Thoracic aorta (tissue), 2 donors: ENCODE measurements at places on chromosomes 6 and 20. TPM values are rescaled to one million over a fixed set of nuclear protein-coding genes. Genes with fewer than 3 reads are reported as not detected.

The LCA5 gene
- 4.6 TPM for total RNA-seq

The NKAPL gene
- total RNA-seq = 1.1 TPM

The PLA2G7 gene
- total RNA-seq = 0.27 TPM

The GHRH gene
- not detected for total RNA-seq

The TAGAP gene
- 3.2 TPM for total RNA-seq

The RHAG gene
- total RNA-seq = not detected

The FAM162B gene
- total RNA-seq = not detected

The DDX43 gene
- total RNA-seq = 12.2 TPM

The IL17A gene
- total RNA-seq = not detected

The SMIM8 gene
- 4.3 TPM for total RNA-seq

The PDYN gene
- total RNA-seq = not detected

The PNPLA1 gene
- total RNA-seq = not detected

The APOM gene
- total RNA-seq = not detected

- no peak for DNase-seq
- no peaks in the 10 kb centered on the region for H3K4me1 ChIP-seq
- H3K4me3 ChIP-seq = no peak overlapping the region
- H3K27me3 ChIP-seq = no peaks in the 10 kb centered on the region
Measured at GRCh38 chr6:47924001-47924400, 142.2 kb downstream of the OPN5 start.

DNA sequence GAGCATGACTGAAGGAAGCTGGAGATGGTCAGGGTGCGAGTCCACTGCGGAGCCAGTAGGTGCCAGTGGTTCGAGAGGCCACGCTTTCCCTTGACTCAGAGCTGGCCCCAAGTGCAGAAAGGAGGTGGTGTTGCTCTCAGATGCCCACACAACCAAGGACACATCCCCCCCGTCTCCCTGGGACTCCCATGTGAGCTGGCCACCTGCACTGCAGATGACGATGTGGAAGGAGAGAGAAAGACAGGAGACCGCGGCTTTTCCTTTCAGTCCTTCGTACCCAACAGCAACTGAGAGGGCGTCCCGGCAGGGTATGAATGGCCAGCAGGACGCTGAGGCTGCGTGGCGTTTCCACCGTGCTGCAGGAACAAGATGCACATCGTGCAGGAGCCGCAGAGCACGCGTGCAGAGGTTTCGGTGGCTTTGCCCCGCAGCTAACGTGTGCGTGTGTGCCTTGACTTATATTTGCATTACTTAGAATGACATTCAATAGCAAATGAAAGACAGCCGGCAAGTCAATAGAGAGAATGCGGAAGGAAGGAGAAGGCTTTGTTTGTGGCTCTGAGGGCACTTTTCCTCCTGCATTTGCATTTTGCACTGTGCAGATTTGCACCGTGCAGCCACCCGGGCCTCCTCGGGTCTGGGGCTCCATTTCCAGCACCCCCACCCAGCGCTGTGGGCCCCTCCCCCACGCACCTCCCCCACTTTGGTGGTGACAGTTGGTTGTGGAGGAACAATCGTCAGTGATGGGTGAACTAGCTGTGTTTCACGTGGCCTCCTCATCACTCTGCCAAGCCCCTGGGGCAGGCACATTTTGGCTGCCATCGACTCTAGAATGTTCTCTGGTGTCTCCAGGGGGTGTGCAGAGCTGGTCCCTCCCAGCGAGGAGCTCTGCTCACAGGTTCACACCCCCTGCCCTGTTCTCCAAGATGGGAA is 26.4 kb upstream of the BHLHE23 start:
- H3K36me3 ChIP-seq = no peaks in the 10 kb centered on the region
- no peaks in the 10 kb centered on the region for H3K27me3 ChIP-seq
- H3K4me3 ChIP-seq = no peak overlapping the region
- no peak for DNase-seq

- H3K4me3 ChIP-seq = no peak overlapping the region
- no peak overlapping the region for H3K27ac ChIP-seq
- H3K36me3 ChIP-seq = peaks cover 11% of the 10 kb centered on the region
- H3K4me1 ChIP-seq = peaks cover 13% of the 10 kb centered on the region
- H3K27me3 ChIP-seq = no peaks in the 10 kb centered on the region
Measured at GRCh38 chr6:25619217-25619616, 32.8 kb upstream of the SCGN start.

DNA sequence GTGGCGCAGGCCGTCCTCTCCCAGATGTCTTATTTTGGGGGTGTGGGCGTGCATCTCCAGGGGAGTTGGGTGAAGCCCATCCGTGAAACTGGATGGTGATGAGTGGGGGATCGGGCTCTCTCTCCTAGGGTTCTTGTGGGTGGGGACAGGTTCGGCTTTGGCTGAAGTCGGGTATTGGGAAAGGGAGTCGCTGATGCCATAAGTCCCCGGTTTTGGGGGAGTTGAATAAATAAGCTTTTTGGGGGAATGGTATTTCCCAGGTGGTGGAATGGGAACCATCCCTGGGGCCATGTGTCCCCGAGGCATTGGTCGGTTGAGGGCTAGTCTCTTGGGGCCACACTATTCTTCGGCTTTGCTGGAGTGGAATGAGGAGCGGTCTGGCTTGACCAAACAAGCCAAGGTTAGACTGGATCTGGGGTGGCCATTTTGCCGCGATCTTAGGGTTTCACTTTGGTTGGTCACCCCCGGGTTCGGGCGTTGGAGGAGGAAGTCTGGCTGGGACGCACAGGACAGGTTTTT is 481 bp downstream of the ZNF133 start:
- no peaks in the 10 kb centered on the region for H3K27me3 ChIP-seq
- H3K4me1 ChIP-seq = peaks cover 16% of the 10 kb centered on the region
- H3K36me3 ChIP-seq = no peaks in the 10 kb centered on the region
- peak overlapping the region; percentile 94 for H3K27ac ChIP-seq
- H3K4me3 ChIP-seq = peak overlapping the region; percentile 94

- H3K4me3 ChIP-seq = no peak overlapping the region
- no peak overlapping the region for H3K27ac ChIP-seq
- no peak for DNase-seq
- no peaks in the 10 kb centered on the region for H3K27me3 ChIP-seq
- no peaks in the 10 kb centered on the region for H3K4me1 ChIP-seq
- H3K36me3 ChIP-seq = peaks cover 30% of the 10 kb centered on the region
Measured at GRCh38 chr20:5192570-5193431, 66.0 kb downstream of the CDS2 start.

DNA sequence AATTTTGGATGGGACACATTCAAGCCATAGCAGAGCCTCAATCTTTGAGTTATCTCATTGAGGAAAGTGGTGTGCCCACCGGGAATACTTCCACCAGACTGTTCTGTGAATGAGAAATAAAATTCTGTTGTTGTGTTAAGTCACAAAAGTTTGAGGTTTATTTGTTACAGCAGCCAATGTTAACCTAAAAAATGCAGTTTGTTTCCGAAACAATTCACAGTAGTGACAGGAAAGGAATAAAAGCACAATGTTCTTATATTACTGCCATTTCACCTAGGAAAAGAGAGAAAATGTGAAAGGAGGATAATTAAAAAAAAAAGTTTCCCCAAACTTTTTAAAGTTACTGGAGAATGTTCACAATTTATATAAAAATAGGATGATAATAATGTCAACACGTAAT is 344.6 kb downstream of the CD83 start:
- DNase-seq = no peak
- H3K27ac ChIP-seq = no peak overlapping the region
- H3K27me3 ChIP-seq = no peaks in the 10 kb centered on the region
- no peak overlapping the region for H3K4me3 ChIP-seq
- no peaks in the 10 kb centered on the region for H3K36me3 ChIP-seq

DNA sequence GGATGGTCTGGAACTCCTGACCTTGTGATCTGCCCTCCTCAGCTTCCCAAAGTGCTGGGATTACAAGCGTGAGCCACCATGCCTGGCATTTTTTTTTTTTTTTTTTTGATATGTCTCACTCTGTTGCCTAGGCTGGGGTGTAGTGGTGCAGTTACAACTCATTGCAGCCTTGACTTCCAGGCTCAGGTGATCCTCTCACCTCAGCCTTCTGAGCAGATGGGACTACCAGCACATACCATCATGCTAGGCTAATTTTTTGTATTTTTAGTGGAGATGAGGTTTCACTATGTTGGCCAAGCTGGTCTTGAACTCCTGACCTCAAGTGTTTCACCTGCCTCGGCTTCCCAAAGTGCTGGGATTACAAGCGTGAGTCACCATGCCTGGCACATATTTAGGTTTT is 34.3 kb downstream of the PHF20 start:
- no peaks in the 10 kb centered on the region for H3K36me3 ChIP-seq
- no peaks in the 10 kb centered on the region for H3K27me3 ChIP-seq
- DNase-seq = no peak
- no peaks in the 10 kb centered on the region for H3K4me1 ChIP-seq

DNA sequence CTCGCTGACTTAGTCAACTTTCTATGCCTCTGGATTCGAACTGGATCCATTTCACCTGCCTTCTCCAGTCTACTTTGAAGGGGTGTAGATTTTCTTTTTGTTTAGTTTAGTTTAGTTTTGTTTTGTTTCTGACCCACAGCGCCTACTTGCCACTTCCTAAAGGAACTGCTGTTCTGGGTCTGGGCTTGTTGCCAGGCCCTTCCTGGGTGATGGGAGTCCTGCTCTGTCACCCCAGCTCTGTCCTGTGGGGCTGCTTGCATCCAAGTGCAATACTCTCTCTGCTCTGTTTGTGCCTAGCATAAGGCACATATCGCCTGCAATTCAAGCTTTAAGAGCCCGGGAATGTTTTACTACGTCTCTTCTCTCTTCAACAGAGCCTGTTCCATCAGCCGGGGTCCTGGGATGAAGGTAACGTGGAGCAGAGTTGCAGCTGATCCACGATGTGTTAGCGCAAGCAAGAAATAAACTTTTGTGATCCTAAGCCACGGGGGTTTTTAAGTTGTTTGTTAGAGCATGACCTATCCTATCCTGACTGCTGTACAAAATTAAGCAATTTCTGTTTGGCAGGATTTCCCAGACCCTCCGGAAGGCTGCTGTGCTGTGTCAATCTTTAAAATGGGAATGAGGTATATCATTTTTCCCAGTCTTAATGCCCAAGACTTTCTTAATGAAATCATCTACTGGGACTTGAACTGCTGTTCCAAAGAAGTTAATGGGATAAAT is 30.9 kb upstream of the TAGAP start:
- H3K4me3 ChIP-seq = no peak overlapping the region
- no peak for DNase-seq
- H3K36me3 ChIP-seq = no peaks in the 10 kb centered on the region
- no peak overlapping the region for H3K27ac ChIP-seq
- H3K4me1 ChIP-seq = no peaks in the 10 kb centered on the region
- H3K27me3 ChIP-seq = no peaks in the 10 kb centered on the region

DNA sequence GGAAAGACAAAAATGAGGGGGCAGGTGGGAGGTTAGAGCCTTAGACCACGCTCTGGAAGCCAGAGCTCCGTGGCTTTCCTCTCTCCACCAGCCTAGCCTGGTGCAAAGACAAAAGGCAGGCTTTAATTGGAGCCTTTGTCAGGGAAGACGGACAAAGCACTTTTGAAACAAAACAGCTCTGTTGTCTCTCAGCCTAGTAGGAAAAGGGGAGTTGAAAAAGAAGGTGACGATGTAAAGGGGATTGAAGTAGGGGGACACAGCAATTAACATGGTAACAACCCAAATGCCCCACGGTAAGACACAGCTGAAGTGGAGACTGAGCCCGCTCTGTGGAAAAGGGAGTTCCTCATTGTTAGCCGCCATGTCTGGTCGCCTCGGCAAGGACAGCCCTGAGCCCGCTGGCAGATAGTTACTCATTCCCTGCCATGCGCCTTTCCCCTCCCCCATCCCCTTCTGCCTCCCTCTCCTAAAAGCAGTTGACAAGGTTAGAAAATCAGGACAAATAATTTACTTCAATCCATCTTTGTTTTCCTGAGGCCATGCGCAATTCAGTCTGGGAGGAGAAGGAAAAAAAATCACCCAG is 93.0 kb downstream of the TCP11 start:
- peaks cover 86% of the 10 kb centered on the region for H3K4me1 ChIP-seq
- H3K4me3 ChIP-seq = peak overlapping the region; percentile 30
- no peaks in the 10 kb centered on the region for H3K27me3 ChIP-seq
- H3K36me3 ChIP-seq = no peaks in the 10 kb centered on the region
- peak overlapping the region; percentile 90 for H3K27ac ChIP-seq

- H3K27ac ChIP-seq = no peak overlapping the region
- H3K4me1 ChIP-seq = peaks cover 27% of the 10 kb centered on the region
- no peak for DNase-seq
- peak overlapping the region; percentile 42 for H3K4me3 ChIP-seq
- no peaks in the 10 kb centered on the region for H3K27me3 ChIP-seq
Measured at GRCh38 chr6:11711003-11711983, 67.3 kb downstream of the ADTRP start.

GRCh38 chr20:14947946-14948345 is 610.5 kb upstream of the FLRT3 start:
- H3K36me3 ChIP-seq = no peaks in the 10 kb centered on the region
- no peaks in the 10 kb centered on the region for H3K27me3 ChIP-seq
- H3K4me1 ChIP-seq = no peaks in the 10 kb centered on the region
- H3K4me3 ChIP-seq = no peak overlapping the region
- no peak overlapping the region for H3K27ac ChIP-seq

DNA sequence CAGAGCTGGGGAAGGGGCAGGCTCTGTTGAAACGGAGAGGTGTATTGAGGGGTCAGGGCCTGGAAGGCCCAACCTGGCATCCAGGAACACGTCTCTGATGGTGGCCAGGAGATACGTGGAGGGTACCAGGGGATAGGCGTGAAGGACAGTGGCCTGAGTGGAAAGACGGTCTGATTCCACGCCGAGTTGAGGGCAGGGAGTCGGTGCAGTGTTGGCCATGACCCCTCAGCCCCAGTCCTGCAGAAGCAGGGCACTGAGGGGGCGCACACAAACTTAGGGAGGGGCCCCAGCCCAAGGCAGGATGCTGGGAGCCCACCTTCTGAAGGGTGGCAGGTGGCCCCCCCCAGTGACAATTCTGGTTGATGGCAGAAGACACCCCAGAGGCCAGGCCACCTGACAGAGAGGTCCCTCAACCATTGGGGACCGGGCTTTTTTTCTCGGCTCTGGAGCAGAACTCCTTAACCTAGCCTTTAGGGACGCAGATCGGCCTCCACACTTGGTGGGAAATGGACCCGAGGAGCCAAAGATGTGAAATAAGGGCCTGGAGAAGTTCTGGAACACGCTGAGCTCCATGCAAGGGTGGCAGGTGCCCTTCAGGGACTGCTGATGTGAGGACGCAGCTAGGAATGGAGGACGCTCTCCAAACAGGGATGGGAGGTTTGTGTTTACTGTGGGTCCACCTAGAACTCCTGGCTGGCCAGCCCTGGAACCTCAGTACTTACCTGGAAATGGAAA is 91.0 kb downstream of the TMEM242 start:
- no peaks in the 10 kb centered on the region for H3K36me3 ChIP-seq
- H3K27ac ChIP-seq = no peak overlapping the region
- H3K27me3 ChIP-seq = no peaks in the 10 kb centered on the region
- H3K4me1 ChIP-seq = peaks cover 52% of the 10 kb centered on the region
